ENCODE measurements at places on chromosomes 1 and 21.

GRCh38 chr1:182713939-182714338 lies 29.6 kb upstream of the RGS8 start:
- DNase-seq, result no peak

GRCh38 chr1:230140221-230141020 lies 73.4 kb downstream of the GALNT2 start:
- DNase-seq, result no peak

DNA sequence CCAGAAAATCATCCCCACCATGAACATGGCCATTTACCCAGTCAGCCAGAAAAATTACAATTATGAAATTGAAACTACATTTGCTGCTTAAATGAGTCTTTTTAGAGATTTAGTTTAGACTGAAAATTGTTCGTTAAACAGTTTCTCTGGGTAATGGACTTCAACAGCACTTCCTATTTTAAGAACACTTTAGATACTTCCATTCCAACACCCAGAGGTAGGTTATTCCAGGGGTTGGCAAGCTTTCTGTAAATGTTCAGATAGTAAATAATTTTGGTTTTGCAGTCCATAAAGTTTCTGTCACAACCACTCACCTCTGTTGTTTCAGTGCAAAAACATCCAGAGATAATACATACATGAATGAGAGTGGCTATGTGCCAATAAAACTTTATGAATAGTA lies 10.2 kb downstream of the NMNAT2 start:
- DNase-seq, result no peak

GRCh38 chr1:197360068-197360467 lies 92.0 kb downstream of the CRB1 start:
- no peak for DNase-seq

GRCh38 chr1:1272341-1273208 lies 1.1 kb downstream of the UBE2J2 start:
- DNase-seq, result no peak
